ENCODE measurements at places on chromosomes 6 and 20. TPM values are rescaled to one million over a fixed set of nuclear protein-coding genes. Genes with fewer than 3 reads are reported as not detected.

- no peak for DNase-seq
These were observed 674.9 kb downstream of the GRIK2 start for GRCh38 chr6:102068349-102068929.

MATN4 gene
- not detected for total RNA-seq

DNA sequence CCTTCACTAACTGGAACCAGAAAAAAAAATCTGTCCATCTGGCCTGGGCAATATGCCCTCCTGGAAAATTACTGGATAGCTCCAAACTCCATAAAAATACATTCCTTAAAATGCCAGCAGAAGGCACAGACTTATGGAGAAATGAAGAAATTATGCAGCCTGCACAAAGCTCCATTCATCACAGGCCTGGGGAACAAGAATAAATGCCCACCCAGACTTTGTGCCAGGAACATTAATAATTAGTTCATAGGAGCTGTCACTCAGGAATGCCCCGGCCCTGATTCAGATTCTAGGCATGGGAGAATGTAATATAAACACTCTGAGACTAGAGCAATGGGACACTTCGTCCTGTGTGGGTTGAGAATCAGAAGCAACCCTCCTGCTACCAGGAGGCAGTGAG is 199.3 kb downstream of the OTOR start:
- no peak for DNase-seq

TNXB gene
- 35.9 TPM for total RNA-seq

RNF144B gene
- total RNA-seq = 4.5 TPM

DNA sequence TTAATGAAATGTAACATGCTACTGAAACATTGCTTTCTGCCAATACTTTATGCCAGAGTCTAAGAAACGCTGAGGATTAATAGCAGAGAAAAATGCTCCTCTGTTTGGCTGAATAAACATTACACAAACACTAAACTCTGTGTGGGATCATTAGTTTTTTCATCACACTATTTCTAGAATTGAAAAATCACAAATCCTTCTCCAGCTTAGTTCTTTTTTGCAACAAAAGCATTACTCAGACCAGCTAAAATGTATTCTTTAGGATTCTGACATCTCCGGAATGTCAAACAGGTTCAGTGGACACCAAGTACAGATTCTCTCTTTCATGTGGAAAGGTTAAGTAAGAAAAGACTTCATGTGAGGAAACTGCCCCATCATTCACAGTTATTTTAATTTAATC is 226.9 kb downstream of the SIM1 start:
- no peak for DNase-seq

GRCh38 chr6:4125933-4126864 is 9.2 kb downstream of the ECI2 start:
- DNase-seq = no peak

DNA sequence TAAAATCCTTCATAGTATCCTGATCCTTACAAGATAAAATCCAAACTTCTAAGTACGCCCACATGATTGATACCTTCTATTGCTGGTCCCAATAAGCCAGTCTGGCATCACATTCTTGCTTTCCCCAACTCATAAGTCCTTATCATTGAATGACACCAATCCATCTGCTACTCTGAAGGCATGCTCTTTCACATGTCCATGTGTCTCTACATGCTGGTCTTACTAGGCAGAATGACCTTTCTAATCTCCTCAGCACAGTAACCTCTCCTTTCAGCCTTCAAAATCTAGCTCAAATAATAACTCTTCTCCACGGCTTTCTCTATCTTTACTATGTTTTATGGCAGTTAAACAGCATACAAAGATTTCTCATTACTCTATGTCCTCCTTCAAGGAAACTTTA is 71.1 kb downstream of the ASCC3 start:
- DNase-seq = no peak

GRCh38 chr6:76681781-76682180 is 609.3 kb upstream of the IMPG1 start:
- no peak for DNase-seq

DNA sequence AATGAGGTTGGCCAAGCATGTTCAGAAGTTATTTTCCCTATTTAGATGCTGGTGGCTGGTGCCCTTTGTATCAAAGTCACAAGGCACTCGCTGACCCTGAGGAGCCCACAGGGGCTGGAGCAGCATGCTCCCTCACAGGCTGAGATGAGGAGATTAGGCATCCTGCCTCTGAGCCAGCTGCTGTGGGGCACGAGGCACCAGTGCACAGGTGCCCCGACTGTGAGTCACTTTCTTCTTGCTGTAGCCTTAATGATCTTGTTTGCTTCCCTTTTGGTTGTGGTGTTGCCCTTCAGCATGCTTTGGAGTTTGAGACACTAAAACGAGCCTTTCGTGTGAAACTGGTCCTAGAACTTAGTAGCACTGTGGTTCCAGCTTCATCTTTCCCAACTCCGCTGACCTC is 4.3 kb downstream of the PSMG4 start:
- no peak for DNase-seq

SLC13A3 gene
- 0.92 TPM for total RNA-seq

DNA sequence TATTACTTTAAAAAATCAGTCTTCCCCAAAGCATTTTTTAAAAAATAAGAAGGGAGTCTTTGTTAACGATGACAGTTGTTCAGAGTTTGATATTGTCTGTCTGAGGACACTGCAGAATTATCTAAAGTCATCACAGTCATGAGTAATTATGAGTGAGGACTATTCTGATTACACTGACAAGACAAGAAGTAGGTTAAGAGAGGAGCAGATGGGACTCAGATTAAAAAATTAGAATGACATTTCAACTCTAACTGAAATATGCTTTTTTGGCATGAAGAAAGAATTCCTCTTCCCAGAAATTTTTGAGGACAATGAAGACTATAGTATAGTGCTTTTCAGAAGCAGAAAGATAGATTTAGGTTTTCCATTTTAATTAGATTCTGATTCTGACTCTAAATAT is 456.5 kb downstream of the EPHA7 start:
- no peak for DNase-seq

HELZ2 gene
- 43.0 TPM for total RNA-seq

- no peak for DNase-seq
These were observed 571.5 kb downstream of the HDGFL1 start for GRCh38 chr6:23140871-23141270.

GRCh38 chr6:168244961-168245551 is 74.5 kb downstream of the DACT2 start:
- no peak for DNase-seq

WASF1 gene
- 4.1 TPM for total RNA-seq

NFKBIL1 gene
- total RNA-seq = 14.4 TPM

DNA sequence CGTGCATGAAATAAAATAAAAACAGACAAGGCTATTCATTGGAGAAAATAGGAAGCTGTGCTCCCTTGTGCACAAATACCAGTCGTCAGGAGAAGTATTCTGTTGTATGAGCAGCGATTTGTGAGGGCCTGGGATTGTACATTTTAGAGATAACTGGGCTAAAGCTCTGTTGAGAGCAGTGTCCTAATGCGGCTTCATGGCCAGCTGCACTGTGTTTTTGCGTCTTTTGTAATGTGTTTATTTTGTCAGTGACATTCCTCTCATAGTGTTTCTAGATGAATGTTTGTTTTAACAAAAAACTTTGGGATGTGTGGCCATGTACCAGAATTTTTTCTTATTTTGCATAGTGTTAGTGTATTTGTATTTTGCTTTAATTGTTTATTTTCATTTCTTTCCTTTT is 14.8 kb downstream of the ERMARD start:
- DNase-seq = no peak

GRCh38 chr6:29696147-29697125 is 15.5 kb upstream of the ZFP57 start:
- DNase-seq = no peak

- DNase-seq = no peak
These were observed 1.7 kb upstream of the VSTM2L start for GRCh38 chr20:37901240-37901639.

DNA sequence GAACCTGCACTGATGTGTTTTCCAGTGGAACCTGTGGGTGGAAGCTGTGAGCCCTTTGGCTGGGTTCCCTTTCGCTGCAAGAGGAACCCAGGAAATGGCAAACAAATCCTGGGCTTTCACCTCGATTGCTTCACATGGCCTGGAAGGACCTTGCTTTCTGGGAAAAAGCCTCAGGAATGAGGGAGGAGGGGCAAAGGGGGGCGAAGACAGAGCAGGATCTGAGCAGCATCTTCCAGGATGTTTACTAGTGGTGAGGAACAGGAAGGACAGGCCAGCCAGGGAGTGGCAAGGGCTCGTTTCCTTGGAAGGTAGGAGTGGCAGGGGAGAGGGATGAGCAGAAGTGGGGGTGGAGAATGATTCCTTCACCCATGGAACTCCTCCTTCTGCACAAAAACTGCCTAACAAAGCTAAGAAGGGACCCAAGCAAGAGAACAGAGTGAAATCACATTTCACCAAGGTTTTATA is 5.9 kb downstream of the SLC2A10 start:
- DNase-seq = peak; percentile 65

DNA sequence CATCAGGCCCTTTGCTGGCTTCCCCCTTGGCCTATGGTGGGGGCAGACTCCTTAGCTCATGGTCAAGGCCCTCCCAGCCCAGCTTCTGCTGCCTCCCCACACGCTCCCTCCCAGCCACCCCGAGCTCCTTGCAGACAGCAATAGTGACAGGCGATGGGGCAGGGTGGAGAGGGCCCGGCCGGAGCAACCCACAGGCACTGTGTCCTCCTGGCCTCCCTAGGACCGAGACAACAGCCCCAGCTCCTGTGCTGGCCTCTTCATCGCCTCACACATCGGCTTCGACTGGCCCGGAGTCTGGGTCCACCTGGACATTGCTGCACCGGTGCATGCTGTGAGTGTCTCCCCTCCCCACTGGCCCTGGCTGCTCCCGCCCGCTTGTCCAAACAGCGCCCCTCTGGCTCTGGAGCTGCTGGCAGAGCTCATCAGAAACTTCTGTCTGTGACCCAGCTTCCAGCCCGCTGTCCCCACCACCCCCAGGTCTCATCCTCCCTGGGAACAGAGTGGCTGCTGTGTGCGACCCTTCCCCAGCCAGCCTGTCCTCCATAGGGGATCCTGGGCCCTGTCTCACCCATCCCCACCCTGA is 21.8 kb downstream of the NPEPL1 start:
- DNase-seq = peak; percentile 17

- no peak for DNase-seq
These were observed 184.2 kb upstream of the CDYL start for GRCh38 chr6:4592026-4592425.

GRCh38 chr6:7848229-7848628 is 62.4 kb downstream of the TXNDC5 start:
- no peak for DNase-seq

SASH1 gene
- total RNA-seq = 19.6 TPM

DSP gene
- 249 TPM for total RNA-seq

- DNase-seq = peak; percentile 46
These were observed 195.8 kb upstream of the ZNF184 start for GRCh38 chr6:27668442-27669294.

DNA sequence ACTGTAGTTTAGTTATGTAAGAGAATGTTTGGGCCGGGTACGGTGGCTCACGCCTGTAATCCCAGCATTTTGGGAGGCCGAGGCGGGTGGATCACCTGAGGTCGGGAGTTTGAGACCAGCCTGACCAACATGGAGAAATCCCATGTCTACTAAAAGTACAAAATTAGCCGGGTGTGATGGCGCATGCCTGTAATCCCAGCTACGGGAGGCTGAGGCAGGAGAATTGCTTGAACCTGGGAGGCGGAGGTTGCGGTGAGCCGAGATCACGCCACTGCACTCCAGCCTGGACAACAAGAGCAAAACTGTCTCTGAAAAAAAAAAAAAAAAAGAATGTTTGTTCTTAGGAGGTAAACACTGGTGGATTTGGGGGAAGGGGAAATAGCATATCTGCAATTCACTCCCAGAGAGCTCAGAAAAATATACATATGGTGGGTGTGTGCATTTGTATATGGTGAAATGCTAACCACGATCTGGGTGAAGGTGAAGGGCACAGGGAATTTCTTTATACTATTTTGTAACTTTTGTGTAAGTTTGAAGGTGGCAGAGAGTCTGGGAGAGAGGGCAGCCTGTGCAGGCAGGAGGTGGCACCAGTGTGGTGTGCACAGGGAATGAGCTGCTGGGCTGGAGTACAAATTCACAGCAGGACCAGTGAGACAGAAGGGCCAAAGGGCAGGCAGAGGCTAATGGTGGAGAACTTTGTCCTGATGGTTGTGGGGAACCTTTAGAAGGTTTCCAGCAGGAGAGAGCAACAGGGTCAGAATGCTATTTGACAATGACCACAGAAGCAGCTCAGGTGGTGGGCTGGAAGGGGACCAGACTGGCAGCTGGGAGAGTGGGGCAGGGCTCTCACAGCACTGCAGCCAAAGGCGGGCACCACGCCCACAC is 42.4 kb downstream of the SSR1 start:
- DNase-seq = no peak

SNAP91 gene
- 0.24 TPM for total RNA-seq

DNA sequence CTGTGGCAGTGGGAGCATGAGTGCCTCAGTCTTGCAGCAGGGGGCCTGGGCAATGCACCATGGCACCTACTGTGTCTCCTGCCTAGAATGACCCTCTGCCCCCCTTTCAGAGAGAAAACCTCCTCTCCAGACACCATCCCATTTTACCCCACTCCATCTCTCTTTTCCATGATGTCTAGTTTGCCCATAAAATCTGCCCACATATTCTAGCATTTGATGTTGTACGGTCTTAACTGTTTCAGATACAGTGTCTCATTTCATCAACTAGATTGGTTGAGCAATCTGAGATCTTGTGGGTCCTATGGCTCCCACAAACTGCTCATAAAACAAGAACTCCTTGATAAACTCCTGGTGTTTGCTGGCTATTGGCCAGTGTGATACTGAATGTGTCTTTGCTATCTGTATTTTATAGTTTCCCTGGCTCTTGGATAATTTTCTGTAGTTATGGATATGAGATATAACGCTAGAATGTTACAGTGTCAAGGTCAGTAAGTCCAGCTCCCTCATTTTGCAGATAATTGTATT is 8.1 kb downstream of the PNPLA1 start:
- DNase-seq = no peak

- no peak for DNase-seq
These were observed 22.4 kb downstream of the JAG1 start for GRCh38 chr20:10651227-10651990.

BMP7 gene
- total RNA-seq = 0.78 TPM

DNA sequence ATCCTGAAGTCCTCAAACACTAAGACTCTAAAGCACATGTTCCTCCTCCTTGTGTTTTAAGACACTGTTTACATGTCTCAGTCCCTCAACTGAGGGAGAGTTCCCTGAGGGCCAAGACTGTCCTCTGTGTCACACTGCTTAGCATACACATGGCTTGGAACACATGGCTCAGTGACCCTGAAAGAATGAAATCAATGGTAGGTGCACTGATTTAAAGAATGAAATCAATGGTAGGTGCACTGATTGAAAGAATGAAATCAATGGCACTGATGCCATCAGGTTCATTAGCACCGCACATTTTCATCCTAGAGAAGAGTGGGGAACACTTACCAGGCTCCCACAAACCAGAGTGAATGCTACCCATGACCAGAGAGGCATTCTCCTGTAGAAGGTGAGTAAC is 9.8 kb downstream of the TOMM34 start:
- no peak for DNase-seq

CALHM4 gene
- total RNA-seq = not detected
